Smooth muscle cell of the coronary artery (primary cell): ENCODE measurements at places on chromosomes 16 and 17. TPM values are rescaled to one million over a fixed set of nuclear protein-coding genes. Genes with fewer than 3 reads are reported as not detected.

Gene GINS3
- total RNA-seq, result 1.2 and 2.1 TPM in 2 replicates

Gene WWP2
- 14.4 and 15.9 TPM in 2 replicates for total RNA-seq

Gene EPX
- total RNA-seq, result not detected in 2 replicates

Gene SPATA2L
- 5.3 and 11.1 TPM in 2 replicates for total RNA-seq

Gene NPIPB13
- 0.68 and 1.5 TPM in 2 replicates for total RNA-seq
